ENCODE measurements at places on chromosomes 4 and X. TPM values are rescaled to one million over a fixed set of nuclear protein-coding genes. Genes with fewer than 3 reads are reported as not detected.

The GAB3 gene
- 6.7 TPM for total RNA-seq

GRCh38 chr4:22170353-22170752, 221.8 kb upstream of the KCNIP4 start:
- H3K27ac ChIP-seq = no peak overlapping the region
- no peak for DNase-seq
- H3K27me3 ChIP-seq = no peaks in the 10 kb centered on the region
- no peaks in the 10 kb centered on the region for H3K36me3 ChIP-seq
- no peak overlapping the region for H3K4me3 ChIP-seq

- H3K36me3 ChIP-seq = peaks cover 3% of the 10 kb centered on the region
- no peak overlapping the region for H3K27ac ChIP-seq
- DNase-seq = no peak
- peaks cover 38% of the 10 kb centered on the region for H3K4me1 ChIP-seq
These were observed 183.2 kb downstream of the RAP1GDS1 start for GRCh38 chr4:98444371-98444770.

DNA sequence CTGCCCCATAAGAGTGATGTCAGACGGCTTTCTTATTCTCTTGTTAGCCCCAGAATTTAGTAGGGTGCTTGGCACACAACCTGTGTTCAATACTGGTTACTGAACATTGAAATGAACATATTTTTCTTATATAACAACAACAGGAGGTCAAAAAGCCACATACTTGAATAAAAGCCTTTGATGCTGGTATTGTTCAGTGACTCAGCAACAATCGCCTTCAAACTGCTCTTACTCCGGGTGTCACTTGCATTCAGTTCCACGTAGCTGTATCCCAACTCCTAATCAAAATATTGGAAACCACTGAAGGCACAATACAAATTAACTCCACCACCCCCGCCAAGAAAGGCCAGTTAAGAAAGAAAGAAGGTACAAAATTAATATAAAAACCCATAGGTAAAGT, 61.5 kb downstream of the RFC1 start:
- peaks cover 57% of the 10 kb centered on the region for H3K36me3 ChIP-seq
- no peak overlapping the region for H3K27ac ChIP-seq
- H3K4me1 ChIP-seq = no peaks in the 10 kb centered on the region
- no peak for DNase-seq
- H3K27me3 ChIP-seq = no peaks in the 10 kb centered on the region

GRCh38 chr4:183139058-183139750, 40.1 kb downstream of the WWC2 start:
- no peaks in the 10 kb centered on the region for H3K4me1 ChIP-seq
- H3K27ac ChIP-seq = no peak overlapping the region
- no peaks in the 10 kb centered on the region for H3K27me3 ChIP-seq

DNA sequence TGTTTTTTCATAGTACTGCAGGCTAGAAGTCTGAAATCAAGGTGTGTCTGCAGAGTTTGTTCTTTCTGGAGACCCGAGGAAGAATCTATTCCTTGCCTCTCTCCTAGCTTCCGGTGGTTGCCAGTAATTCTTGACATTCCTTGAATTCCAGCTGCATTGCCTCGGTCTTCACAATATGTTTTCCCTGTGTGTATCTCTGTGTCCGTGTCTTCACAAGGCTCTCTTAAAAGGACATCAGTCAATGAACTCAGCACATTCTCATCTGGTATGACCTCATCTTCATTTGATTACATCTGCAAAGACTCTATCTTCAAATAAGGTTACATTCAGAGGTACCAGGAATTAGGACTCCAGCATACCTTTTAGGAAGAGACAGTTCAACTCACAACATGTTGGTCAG, 163.4 kb downstream of the BANK1 start:
- H3K4me1 ChIP-seq = no peaks in the 10 kb centered on the region
- no peaks in the 10 kb centered on the region for H3K27me3 ChIP-seq
- DNase-seq = no peak
- H3K4me3 ChIP-seq = no peak overlapping the region
- H3K27ac ChIP-seq = no peak overlapping the region

The CORIN gene
- total RNA-seq = 0.11 TPM

DNA sequence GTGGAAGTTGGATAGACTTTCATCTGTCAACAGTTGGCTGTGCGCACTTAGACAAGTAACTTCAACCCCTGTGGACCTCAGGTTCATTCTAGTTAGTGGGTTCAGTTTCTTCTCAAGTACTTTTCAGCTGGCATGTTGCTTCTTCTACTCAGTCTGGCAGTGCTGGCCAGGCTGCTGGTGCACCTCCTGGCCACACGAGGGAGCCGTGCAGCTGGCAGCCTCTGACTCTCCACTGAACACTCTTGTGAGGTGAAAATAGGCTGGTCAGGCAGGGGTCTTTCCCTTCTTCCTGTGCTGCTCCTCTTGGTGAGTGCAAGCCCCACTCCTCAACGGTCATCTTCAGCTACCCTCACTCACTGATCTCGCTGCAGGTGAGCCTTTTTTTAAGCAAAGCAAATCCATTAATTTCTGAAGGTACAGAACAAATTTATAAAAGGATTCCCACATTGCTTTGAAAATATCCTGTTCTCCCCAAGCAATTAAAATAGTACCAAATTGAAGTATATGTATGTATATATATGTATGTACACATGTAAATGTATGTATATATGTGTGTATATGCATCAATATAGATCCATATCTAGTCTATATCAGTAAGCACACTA, 30.6 kb downstream of the LONRF3 start:
- H3K4me3 ChIP-seq = no peak overlapping the region
- no peaks in the 10 kb centered on the region for H3K27me3 ChIP-seq
- H3K36me3 ChIP-seq = no peaks in the 10 kb centered on the region
- peak; percentile 22 for DNase-seq
- no peak overlapping the region for H3K27ac ChIP-seq

DNA sequence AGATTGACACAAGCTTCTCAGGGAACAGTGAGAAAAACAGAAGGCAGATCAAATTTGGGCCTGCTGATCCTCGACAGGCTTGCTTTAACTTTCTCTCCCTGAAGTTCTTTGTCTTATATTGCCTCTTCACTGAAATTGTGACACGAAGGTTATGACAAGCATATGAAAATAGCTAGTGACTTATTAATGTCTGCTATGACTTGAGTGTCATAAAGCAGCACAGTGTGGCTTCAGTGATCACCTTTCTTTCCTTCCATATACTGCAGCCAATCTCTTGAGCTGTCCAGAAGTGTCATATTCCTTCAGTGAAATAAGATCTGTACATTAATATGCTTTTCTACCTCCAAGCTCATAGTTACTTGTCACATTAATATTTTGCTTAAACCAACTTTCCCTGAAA, 870.2 kb downstream of the C4orf33 start:
- DNase-seq = no peak
- no peaks in the 10 kb centered on the region for H3K4me1 ChIP-seq
- H3K4me3 ChIP-seq = no peak overlapping the region
- H3K27me3 ChIP-seq = no peaks in the 10 kb centered on the region
- no peak overlapping the region for H3K27ac ChIP-seq

- DNase-seq = no peak
- H3K4me3 ChIP-seq = no peak overlapping the region
- no peaks in the 10 kb centered on the region for H3K4me1 ChIP-seq
- no peak overlapping the region for H3K27ac ChIP-seq
- H3K36me3 ChIP-seq = no peaks in the 10 kb centered on the region
These were observed 89.4 kb upstream of the NPY2R start for GRCh38 chr4:155119006-155119405.

- H3K27ac ChIP-seq = no peak overlapping the region
- no peaks in the 10 kb centered on the region for H3K27me3 ChIP-seq
- DNase-seq = no peak
- H3K4me1 ChIP-seq = no peaks in the 10 kb centered on the region
These were observed 60.5 kb upstream of the ADAMTS3 start for GRCh38 chr4:72629540-72629939.

DNA sequence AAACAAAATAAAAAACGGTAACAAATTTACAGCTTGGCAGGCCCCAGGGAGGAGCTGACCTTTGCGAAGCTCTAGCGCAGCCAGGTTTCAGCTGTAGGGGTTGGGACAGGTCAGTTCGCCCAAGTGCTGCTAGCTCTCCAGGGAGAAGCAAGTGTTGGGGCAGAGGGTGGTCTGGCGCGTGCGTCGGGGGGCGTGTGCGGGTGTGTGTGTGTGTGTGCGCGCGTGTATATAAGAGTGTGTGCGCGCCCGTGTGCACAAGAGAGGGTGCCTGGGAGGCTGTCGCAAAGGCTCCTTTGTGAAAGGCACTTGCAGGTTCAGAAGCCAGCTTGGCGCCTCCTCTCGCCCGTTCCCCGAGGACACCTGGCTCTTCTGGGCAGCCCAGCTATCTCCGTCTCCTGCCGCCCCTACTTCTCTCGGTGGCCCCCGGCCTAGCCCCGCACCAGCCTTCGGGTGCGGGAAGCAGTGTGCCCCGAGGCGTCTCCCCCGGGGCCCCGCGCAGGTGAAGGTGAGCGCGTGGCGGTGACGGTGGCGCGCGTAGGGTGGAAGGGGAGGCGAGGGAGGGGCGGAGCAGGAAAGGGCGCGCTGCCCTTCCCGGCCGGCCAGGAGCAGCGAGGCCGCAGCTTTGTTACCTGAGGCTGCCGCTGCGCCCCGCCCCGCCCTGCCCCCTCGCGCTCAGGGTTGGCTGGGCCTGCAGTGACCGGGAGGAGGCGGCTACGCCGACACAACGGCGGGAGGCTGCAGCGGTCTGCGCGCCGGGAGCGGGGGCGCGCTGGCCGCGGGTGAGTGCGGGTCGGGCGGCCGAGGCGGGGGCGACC, at the start of gene FHDC1:
TSS of gene FHDC1 (plus strand) at position 693 of the 815 bp plus-strand sequence. CDS start 6,735 bp downstream, outside the sequence.
- peaks cover 19% of the 10 kb centered on the region for H3K27me3 ChIP-seq
- peaks cover 6% of the 10 kb centered on the region for H3K4me1 ChIP-seq
- DNase-seq = no peak
- H3K4me3 ChIP-seq = peak within 1 kb of the TSS; percentile 39

The XKRX gene
- total RNA-seq = not detected

- no peaks in the 10 kb centered on the region for H3K36me3 ChIP-seq
- no peaks in the 10 kb centered on the region for H3K4me1 ChIP-seq
- H3K27ac ChIP-seq = no peak overlapping the region
- no peak overlapping the region for H3K4me3 ChIP-seq
- DNase-seq = no peak
These were observed 36.8 kb upstream of the SPANXN2 start for GRCh38 chrX:143757375-143757774.

GRCh38 chrX:105564501-105564900, 257.8 kb upstream of the NRK start:
- no peaks in the 10 kb centered on the region for H3K27me3 ChIP-seq
- no peaks in the 10 kb centered on the region for H3K4me1 ChIP-seq
- no peaks in the 10 kb centered on the region for H3K36me3 ChIP-seq
- no peak overlapping the region for H3K4me3 ChIP-seq
- no peak overlapping the region for H3K27ac ChIP-seq

The REPS2 gene
- total RNA-seq = 0.49 TPM

DNA sequence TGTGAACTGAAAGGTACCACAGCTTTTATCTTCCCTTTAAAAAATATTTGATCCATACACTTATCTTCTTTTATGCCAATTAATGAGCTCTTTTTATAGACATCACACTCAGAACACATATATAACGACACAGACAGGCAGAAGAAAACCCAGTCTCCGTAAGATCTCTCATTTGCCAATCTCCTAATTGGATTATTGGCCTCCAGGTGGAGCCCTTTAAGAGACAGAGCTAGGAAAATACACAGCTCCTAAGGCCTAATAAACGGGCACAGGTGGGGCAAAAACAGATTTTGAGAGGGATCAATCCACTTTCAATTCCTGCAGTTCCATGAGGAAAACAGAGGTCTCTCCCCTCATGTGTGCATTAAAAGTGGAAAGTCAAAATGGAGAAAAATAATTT, 1495.4 kb downstream of the RPA4 start:
- no peaks in the 10 kb centered on the region for H3K36me3 ChIP-seq
- no peaks in the 10 kb centered on the region for H3K4me1 ChIP-seq
- no peak overlapping the region for H3K4me3 ChIP-seq

The FAM120C gene
- total RNA-seq = 8.2 TPM

- peaks cover 47% of the 10 kb centered on the region for H3K4me1 ChIP-seq
- H3K27ac ChIP-seq = peak overlapping the region; percentile 85
- no peaks in the 10 kb centered on the region for H3K27me3 ChIP-seq
- H3K36me3 ChIP-seq = no peaks in the 10 kb centered on the region
These were observed 71.0 kb downstream of the AFF1 start for GRCh38 chr4:87005690-87006425.

GRCh38 chrX:40448793-40449192, 132.0 kb upstream of the ATP6AP2 start:
- no peak overlapping the region for H3K27ac ChIP-seq
- H3K36me3 ChIP-seq = no peaks in the 10 kb centered on the region
- DNase-seq = no peak
- H3K27me3 ChIP-seq = no peaks in the 10 kb centered on the region
- no peaks in the 10 kb centered on the region for H3K4me1 ChIP-seq

DNA sequence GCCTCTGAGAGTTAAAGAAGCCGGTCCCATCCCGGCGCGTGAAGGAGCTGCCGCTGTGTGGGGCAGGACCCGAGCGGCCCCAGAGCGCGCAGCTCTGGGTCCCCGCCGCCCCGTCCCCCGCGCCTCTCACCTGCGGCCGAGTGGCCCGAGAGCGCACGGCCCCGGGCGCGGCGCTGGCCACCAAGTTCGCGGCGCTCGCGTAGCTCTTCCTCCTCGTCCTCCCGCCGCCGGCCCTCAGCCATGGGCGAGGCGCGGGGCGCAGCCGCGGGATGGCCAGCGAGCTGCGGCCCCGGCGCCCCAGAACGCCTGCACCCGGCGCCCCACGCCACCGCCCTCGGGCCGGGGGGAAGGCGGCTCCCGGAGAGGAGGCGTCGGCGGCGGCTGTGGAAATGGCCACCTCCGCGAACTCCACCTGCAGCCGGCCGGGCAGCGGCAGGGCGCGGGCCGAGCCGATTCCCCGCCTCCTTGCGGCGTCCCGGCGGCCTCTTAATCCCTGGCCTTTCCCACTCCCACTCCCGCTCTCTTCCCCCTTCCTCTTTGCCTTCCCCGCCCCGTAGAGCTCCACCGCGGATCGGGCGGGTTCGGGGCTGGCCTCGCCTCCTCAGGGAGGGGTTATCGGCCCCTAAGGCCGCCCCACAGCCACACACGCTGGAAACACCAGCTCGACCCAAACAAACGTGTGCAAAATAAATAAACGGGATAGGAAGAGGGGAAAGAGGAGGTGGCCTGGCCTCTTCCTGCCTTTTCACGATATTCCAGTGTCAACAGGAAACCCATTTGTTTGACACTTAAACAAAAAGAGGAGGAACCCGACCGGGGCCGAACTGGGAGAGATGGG, at the start of gene SH3D19:
TSS of gene SH3D19 (minus strand) at position 495 of the 838 bp plus-strand sequence. CDS start at position 242, 253 bp downstream.
- H3K36me3 ChIP-seq = no peaks in the 10 kb centered on the region
- H3K27ac ChIP-seq = no peak within 1 kb of the TSS
- H3K4me1 ChIP-seq = no peaks in the 10 kb centered on the region
- H3K4me3 ChIP-seq = no peak within 1 kb of the TSS

DNA sequence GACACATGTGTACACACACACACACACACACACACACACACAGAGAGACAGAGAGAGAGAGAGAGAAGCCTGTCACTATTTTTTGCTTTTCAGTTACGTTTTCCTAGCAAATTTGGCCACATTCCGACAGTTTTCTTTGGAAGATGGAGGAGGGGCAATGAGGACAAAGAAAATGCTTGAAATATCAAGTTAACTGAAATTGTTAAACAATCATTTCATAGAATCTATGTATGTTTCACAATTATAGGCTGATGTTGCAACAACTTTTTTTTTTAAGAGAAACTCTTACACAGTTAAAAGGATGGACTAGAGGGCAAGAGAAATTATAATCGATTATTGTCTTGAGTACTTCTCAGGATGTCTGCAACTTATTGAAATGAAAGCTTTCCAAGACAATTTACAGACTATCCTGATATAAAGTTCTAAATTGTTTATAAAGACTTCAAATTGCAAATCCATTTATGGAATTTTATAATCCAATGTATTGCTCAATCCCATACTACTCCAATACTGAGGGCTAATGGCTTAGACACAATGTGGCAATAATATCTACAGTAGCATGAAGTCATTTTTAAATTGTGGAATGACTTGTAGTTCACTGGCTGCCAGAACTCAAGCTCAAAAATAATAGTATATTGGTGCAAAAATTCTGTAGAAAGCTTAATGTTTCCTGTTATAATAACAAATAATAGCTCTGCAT, 647.0 kb upstream of the PCDH7 start:
- no peaks in the 10 kb centered on the region for H3K27me3 ChIP-seq
- no peaks in the 10 kb centered on the region for H3K36me3 ChIP-seq
- H3K4me1 ChIP-seq = no peaks in the 10 kb centered on the region
